ENCODE measurements at places on chromosomes 12 and 14. TPM values are rescaled to one million over a fixed set of nuclear protein-coding genes. Genes with fewer than 3 reads are reported as not detected.
A peak's percentile ranks its signal among the peaks of the same experiment; 100 is the strongest.

Gene PSMD9
- 72.8 TPM for total RNA-seq

Gene SMCO2
- total RNA-seq: not detected

Gene PIP4K2C
- total RNA-seq: 19.3 TPM

Gene IAPP
- total RNA-seq: not detected

Gene MYO1H
- total RNA-seq: 0.15 TPM

Gene LRRC10
- 0.40 TPM for total RNA-seq

DNA sequence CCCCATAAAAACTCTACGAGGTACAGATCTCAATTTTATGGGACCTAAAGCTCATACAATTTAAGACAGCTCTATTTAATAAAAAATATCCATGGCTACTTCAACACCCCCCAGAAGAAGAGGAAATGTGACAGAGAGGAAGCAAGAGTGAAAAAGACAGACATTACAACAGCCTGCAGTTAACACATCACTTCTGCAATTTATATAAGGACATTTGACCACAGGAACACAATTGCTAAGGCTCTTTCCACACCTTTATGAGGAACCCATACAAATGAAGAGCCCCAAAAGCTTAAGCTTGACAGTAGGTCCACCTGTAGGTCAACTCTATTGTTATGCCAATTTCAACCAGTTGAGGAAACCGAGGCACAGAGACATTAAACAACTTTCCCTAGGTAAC is 5.6 kb downstream of the OR10P1 start:
- peak overlapping the region; percentile 21 for H3K27ac ChIP-seq
- H3K27me3 ChIP-seq: no peaks in the 10 kb centered on the region
- H3K4me3 ChIP-seq: no peak overlapping the region
- no peak for DNase-seq
- H3K4me1 ChIP-seq: no peaks in the 10 kb centered on the region

DNA sequence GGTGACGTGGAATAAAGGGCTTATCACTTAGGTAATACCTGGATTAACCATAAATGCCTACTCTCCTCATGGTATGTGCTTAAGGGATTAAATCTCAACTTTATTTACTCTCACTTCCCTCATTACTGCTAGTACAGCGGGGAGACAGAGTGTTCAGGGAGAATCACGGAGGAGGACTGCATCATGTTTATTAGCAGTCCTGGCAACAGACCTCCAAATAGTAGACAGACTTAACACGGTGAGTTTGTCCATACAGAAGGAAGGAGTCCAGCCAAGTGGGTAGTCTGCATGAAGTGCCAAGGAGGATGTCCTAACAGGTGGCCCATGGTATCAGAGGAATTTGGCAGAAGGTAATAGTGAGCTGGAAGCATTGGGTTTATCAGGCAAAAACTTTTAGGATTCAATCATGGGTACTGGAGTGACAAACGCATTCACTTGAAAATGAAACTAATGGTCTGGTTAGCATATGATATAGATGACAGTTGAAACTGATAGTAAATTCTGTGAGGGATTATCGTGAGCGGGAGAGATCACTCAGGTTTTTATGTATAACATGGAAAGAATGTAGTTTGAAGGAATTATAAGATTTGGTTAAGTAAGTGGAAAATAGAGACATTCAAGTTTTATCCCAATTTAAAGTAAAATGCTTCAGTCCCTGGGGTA is 471.8 kb downstream of the TMEM117 start:
- H3K27ac ChIP-seq: no peak overlapping the region
- H3K4me3 ChIP-seq: no peak overlapping the region
- no peaks in the 10 kb centered on the region for H3K36me3 ChIP-seq

- H3K4me1 ChIP-seq: no peaks in the 10 kb centered on the region
- DNase-seq: no peak
- H3K4me3 ChIP-seq: no peak overlapping the region
- H3K36me3 ChIP-seq: peaks cover 47% of the 10 kb centered on the region
- H3K27ac ChIP-seq: no peak overlapping the region
These were observed 6.6 kb downstream of the TAPBPL start for GRCh38 chr12:6458281-6459003.

DNA sequence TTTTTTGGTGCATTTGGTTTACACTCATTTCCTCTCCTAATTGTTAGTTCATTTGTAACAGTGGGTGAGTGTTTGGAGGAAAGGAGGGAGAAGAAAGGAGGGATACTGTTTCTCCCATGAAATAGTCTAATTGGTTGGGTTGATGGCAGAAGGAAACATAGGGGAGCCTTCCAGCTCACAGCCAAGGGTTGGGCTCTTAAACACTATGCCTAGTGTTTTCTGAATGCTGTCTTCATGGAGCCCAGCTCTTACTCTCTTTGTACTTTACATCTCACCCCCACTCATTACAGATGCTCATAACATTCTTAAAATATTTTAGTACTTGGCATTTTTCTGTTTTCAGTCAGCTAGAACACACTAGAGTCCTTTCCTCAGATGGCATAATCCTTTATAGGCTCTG is 38.2 kb downstream of the BAZ2A start:
- H3K36me3 ChIP-seq: peaks cover 20% of the 10 kb centered on the region
- H3K27me3 ChIP-seq: no peaks in the 10 kb centered on the region
- no peak overlapping the region for H3K27ac ChIP-seq
- H3K4me3 ChIP-seq: no peak overlapping the region

GRCh38 chr14:59228421-59228820 is 40.0 kb downstream of the DAAM1 start:
- H3K27ac ChIP-seq: peak overlapping the region; percentile 21
- H3K27me3 ChIP-seq: no peaks in the 10 kb centered on the region
- no peak for DNase-seq
- H3K4me1 ChIP-seq: no peaks in the 10 kb centered on the region
- no peak overlapping the region for H3K4me3 ChIP-seq
- no peaks in the 10 kb centered on the region for H3K36me3 ChIP-seq

DNA sequence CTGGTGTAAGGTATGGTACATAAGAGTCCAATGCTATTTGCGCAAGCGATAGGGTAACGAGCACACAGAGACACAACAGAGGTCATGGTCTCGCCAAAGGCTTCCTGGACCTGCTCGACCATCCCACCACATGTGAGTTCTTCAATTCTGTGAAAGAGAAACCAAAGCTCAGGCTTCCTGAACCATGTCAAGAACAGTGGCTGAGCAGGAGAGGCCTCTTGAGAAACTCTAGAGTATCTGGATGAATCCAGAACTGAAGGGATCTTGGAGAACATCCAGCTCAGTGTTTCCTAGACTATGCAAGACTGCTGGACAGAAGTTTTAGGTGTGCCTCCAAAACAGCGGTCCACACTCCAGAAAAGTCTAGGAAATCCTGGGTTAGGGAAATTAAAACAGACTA is 114.5 kb downstream of the TRAFD1 start:
- H3K27ac ChIP-seq: peak overlapping the region; percentile 41
- no peaks in the 10 kb centered on the region for H3K36me3 ChIP-seq
- no peaks in the 10 kb centered on the region for H3K4me1 ChIP-seq
- H3K4me3 ChIP-seq: no peak overlapping the region

DNA sequence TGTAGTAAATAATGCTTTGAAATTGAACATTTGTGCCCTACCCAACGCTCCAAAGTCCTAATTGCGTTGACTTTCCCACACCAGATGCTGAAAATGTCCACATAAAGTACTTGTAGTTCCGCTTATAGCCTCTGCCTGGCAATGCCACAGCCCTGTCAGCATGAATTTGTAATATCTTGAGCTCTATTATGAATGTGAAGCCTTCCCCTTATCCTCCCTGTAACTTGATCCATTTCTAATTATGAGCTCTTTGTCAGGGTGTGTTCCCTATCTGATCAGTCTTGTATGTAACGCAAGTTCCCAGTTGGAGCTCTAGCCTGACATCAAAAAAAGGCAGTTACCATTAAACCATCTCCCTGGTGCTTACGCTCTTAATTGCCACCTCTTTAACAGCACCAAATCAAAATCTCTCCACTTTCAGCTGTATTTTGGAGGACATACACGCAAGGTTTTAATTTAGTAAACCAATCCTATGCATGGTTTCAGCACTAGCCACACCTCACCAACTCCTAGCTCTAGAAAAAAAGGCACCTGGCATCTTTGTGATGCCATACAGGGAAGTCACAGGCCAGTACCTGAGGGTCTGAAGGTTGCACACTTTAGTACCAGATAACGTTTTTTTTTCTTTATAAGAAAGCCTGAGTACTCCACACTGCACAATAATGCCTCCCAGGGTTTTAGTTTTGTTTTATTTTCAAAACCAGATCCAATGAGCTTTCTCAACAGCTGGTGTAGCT is 69.3 kb downstream of the EEA1 start:
- no peak for DNase-seq
- peaks cover 5% of the 10 kb centered on the region for H3K36me3 ChIP-seq
- no peaks in the 10 kb centered on the region for H3K27me3 ChIP-seq
- no peak overlapping the region for H3K4me3 ChIP-seq
- H3K27ac ChIP-seq: no peak overlapping the region
- H3K4me1 ChIP-seq: no peaks in the 10 kb centered on the region

GRCh38 chr12:98229540-98229924 is 285.9 kb upstream of the TMPO start:
- peaks cover 3% of the 10 kb centered on the region for H3K4me1 ChIP-seq
- H3K4me3 ChIP-seq: no peak overlapping the region
- DNase-seq: no peak
- no peak overlapping the region for H3K27ac ChIP-seq
- no peaks in the 10 kb centered on the region for H3K27me3 ChIP-seq
- no peaks in the 10 kb centered on the region for H3K36me3 ChIP-seq

DNA sequence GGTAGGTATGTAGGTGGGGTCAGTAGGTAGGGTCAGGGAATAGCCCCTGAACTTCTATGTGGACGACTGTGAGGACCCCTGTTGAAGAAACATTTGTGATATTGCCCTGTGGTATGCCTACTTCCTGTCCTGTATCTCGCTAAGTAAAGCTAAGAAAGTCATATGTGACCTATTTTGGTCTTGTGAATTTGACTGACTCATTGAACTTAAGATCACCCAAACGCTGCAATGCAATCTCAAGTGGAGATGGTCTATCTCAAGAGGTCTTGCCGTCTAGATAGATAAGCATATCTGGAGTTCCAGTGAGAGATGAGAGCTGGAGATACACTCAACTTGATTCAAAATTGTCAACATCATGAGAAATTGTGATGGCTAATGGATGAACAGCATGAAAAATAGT is 73.8 kb downstream of the TRAFD1 start:
- peaks cover 30% of the 10 kb centered on the region for H3K36me3 ChIP-seq
- H3K4me1 ChIP-seq: no peaks in the 10 kb centered on the region
- DNase-seq: no peak
- no peak overlapping the region for H3K27ac ChIP-seq

- H3K27me3 ChIP-seq: no peaks in the 10 kb centered on the region
- no peak overlapping the region for H3K27ac ChIP-seq
- no peak for DNase-seq
- H3K36me3 ChIP-seq: no peaks in the 10 kb centered on the region
- H3K4me1 ChIP-seq: peaks cover 35% of the 10 kb centered on the region
These were observed 15.6 kb downstream of the SYNE3 start for GRCh38 chr14:95500772-95501401.

GRCh38 chr12:110123919-110124268 is 263 bp upstream of the IFT81 start:
- H3K27ac ChIP-seq: no peak overlapping the region
- DNase-seq: no peak

- DNase-seq: no peak
- no peak overlapping the region for H3K4me3 ChIP-seq
- peaks cover 26% of the 10 kb centered on the region for H3K4me1 ChIP-seq
These were observed 33.0 kb upstream of the ATP2A2 start for GRCh38 chr12:110248096-110248447.

- no peak for DNase-seq
- H3K4me3 ChIP-seq: no peak overlapping the region
- H3K27me3 ChIP-seq: no peaks in the 10 kb centered on the region
- H3K27ac ChIP-seq: peak overlapping the region; percentile 94
- H3K36me3 ChIP-seq: no peaks in the 10 kb centered on the region
- no peaks in the 10 kb centered on the region for H3K4me1 ChIP-seq
These were observed 71.6 kb downstream of the ITPK1 start for GRCh38 chr14:93044121-93044520.

- no peak overlapping the region for H3K4me3 ChIP-seq
- no peak for DNase-seq
- H3K27me3 ChIP-seq: no peaks in the 10 kb centered on the region
- peaks cover 5% of the 10 kb centered on the region for H3K36me3 ChIP-seq
- peaks cover 7% of the 10 kb centered on the region for H3K4me1 ChIP-seq
These were observed 65.6 kb downstream of the NCOR2 start for GRCh38 chr12:124501827-124502226.

- no peaks in the 10 kb centered on the region for H3K27me3 ChIP-seq
- DNase-seq: peak; percentile 84
- no peak overlapping the region for H3K4me3 ChIP-seq
- H3K27ac ChIP-seq: no peak overlapping the region
- no peaks in the 10 kb centered on the region for H3K4me1 ChIP-seq
These were observed 213.6 kb downstream of the ADGRD1 start for GRCh38 chr12:131167334-131167733.

DNA sequence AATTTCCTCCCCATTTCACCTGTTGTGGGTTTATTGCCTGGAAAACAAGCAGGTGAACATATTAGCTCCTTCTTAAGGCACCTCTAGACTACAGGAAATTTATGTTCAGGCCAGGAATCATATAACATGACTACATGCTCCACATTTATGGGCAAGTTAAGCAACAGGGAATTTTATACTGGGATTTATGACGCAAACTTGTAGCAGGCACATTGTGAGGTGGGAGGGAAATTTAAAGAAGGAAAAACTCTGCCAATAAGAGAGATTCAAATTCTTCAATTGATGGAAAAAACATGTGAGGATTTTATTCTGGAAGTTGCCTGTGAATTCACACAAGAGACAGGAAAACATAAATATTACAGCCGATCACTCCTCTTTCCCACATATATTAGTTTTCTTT is 93.9 kb downstream of the TBC1D30 start:
- H3K36me3 ChIP-seq: no peaks in the 10 kb centered on the region
- H3K4me3 ChIP-seq: no peak overlapping the region
- no peaks in the 10 kb centered on the region for H3K27me3 ChIP-seq
- no peak overlapping the region for H3K27ac ChIP-seq
- DNase-seq: no peak

All from lung (tissue), 17 donors.